ENCODE measurements at places on chromosomes 6 and 20. TPM values are rescaled to one million over a fixed set of nuclear protein-coding genes. Genes with fewer than 3 reads are reported as not detected.

Gene RBPJL
- not detected for total RNA-seq

Gene ARMH2
- total RNA-seq: not detected

Gene THBS2
- 33.4 TPM for total RNA-seq

Gene GSTA2
- total RNA-seq: 0.28 TPM

Gene FKBP1C
- 0.25 TPM for total RNA-seq

- H3K4me1 ChIP-seq: no peaks in the 10 kb centered on the region
- H3K27ac ChIP-seq: no peak overlapping the region
- no peak for DNase-seq
These were observed 395.9 kb downstream of the CDH26 start for GRCh38 chr20:60354024-60354580.

- H3K4me1 ChIP-seq: no peaks in the 10 kb centered on the region
- no peak overlapping the region for H3K27ac ChIP-seq
- no peaks in the 10 kb centered on the region for H3K27me3 ChIP-seq
- H3K4me3 ChIP-seq: no peak overlapping the region
- H3K36me3 ChIP-seq: no peaks in the 10 kb centered on the region
These were observed 3.0 kb upstream of the RBBP8NL start for GRCh38 chr20:62430311-62430853.

DNA sequence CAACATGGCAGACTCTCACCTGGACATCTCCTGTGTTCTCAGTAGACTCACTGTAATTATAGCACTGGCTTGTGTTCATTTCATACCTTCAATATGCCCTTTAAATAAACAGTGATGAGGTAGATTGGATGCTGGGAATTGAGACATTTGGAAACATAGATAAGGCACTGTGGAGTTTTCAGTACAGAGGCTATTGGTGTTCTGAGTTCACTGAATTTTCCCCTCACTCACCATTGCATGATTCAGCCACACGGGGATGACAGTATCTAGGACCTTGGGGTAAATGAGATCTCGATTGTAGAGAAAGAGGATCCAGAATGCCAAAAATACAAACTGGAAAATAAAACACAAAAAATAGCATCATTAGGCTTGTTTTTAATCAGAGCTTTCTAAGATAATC is 12.6 kb downstream of the ADTRP start:
- peaks cover 14% of the 10 kb centered on the region for H3K4me1 ChIP-seq
- no peak overlapping the region for H3K4me3 ChIP-seq
- no peaks in the 10 kb centered on the region for H3K36me3 ChIP-seq
- H3K27ac ChIP-seq: no peak overlapping the region
- H3K27me3 ChIP-seq: no peaks in the 10 kb centered on the region

DNA sequence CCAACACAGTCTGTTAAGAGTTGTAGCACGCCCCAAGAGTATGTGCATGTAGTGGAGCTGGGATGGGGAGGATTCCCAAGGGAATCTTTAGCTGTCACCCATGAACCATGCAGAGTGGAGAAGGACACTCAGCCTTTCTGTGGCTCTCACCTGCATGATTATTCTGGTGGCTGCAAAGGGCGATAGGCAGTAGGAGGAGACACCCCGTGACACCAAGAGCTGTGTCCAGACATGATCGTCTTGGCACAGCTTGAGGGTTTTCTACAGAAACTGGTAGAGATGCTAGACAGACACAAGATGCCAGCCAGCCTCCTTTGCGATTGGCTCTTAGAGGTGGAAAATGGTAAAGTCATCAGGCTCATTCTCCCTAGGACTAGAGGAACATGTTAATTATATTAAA is 3.1 kb upstream of the CSE1L start:
- no peaks in the 10 kb centered on the region for H3K36me3 ChIP-seq
- H3K4me3 ChIP-seq: no peak overlapping the region
- no peak overlapping the region for H3K27ac ChIP-seq
- DNase-seq: no peak
- peaks cover 11% of the 10 kb centered on the region for H3K4me1 ChIP-seq
- H3K27me3 ChIP-seq: no peaks in the 10 kb centered on the region

GRCh38 chr20:38543014-38543906 is 37.7 kb upstream of the ADIG start:
- H3K4me1 ChIP-seq: no peaks in the 10 kb centered on the region
- H3K36me3 ChIP-seq: peaks cover 68% of the 10 kb centered on the region
- H3K4me3 ChIP-seq: no peak overlapping the region
- no peak overlapping the region for H3K27ac ChIP-seq
- no peak for DNase-seq

GRCh38 chr6:154257067-154257466 is 99.5 kb downstream of the IPCEF1 start:
- H3K4me3 ChIP-seq: no peak overlapping the region
- H3K27me3 ChIP-seq: no peaks in the 10 kb centered on the region
- no peaks in the 10 kb centered on the region for H3K36me3 ChIP-seq
- H3K27ac ChIP-seq: no peak overlapping the region
- no peak for DNase-seq
- no peaks in the 10 kb centered on the region for H3K4me1 ChIP-seq

- H3K4me1 ChIP-seq: no peaks in the 10 kb centered on the region
- H3K4me3 ChIP-seq: no peak overlapping the region
- H3K36me3 ChIP-seq: no peaks in the 10 kb centered on the region
- H3K27me3 ChIP-seq: no peaks in the 10 kb centered on the region
- no peak for DNase-seq
- H3K27ac ChIP-seq: no peak overlapping the region
These were observed 792.8 kb upstream of the EYS start for GRCh38 chr6:66499851-66500250.

DNA sequence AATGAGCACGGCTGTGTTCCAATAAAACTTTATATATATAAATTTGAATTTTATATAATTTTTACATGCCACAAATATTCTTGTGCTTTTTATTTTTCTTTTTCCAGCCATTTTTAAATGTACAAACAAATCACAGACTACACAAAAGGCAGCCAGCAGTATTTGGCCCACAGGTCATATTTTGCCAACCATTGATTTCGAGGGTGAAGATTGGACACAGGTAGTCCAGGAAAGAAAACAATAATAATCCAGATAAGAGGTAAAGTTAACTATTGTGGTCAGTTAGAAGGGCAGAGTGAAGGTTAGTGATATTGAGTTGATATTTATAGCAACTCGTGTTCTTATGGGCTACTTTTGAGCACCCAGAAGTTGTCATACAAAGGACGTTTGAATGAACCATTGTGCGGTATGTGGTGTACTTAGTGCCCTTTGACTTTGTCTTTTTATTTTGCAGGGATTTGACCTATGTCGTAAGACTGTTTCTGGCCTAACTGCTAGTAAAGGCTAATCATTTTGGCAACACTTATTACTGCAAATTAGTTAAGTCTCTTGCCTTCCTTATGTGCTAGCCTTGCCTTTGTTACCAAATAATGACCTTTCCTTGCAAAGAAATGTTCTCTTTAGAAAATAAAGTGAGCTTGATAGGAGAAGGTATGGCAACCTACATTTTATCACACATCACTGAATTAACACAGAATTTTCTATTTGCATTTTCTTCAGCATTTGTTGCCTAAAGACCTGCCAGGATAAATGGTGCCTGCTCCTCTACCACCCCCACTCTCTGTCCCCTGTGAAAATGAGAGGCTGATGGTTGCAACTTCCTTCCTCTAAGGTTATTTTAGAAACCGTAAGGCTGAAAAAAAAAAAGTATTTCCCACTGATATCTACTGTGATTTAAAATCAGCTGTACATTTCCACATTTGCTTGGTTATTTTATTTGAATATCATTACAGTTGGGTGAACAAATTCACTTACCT is 493.9 kb upstream of the SOX4 start:
- H3K4me3 ChIP-seq: no peak overlapping the region
- no peaks in the 10 kb centered on the region for H3K36me3 ChIP-seq
- no peaks in the 10 kb centered on the region for H3K27me3 ChIP-seq
- no peak overlapping the region for H3K27ac ChIP-seq
- no peak for DNase-seq
- no peaks in the 10 kb centered on the region for H3K4me1 ChIP-seq

DNA sequence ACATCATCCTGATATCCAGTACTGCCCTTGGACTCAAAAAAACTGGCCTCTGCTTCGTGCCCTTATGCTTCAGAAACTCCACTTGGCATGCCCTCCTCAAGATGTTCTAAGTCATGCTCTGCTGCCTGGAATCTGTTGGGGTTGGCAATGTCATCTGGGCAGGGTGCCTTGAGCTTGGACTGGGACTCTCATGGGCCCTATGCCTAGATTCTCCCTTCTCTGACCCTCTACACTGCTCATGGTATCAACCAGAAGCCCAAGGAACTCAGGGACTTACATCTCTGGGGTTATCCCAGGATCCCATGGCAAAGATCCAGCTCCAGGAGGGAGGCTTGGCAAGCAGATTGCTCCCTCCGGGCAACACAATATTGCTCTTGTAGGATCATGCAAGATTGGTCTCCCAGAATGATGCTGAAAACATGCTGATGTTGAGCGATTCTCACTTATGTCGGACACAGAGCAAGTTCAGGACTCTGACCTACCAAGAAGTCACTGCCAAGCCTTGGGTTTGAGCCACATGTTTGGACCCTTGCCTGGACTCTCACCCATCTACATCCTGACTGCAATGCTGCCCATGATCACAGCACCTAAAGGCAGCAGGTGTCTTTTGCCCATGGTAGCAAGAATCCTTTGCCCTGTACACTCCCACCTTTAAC is 88.8 kb downstream of the ADAT2 start:
- H3K27me3 ChIP-seq: no peaks in the 10 kb centered on the region
- H3K4me3 ChIP-seq: no peak overlapping the region
- no peak overlapping the region for H3K27ac ChIP-seq
- DNase-seq: no peak

DNA sequence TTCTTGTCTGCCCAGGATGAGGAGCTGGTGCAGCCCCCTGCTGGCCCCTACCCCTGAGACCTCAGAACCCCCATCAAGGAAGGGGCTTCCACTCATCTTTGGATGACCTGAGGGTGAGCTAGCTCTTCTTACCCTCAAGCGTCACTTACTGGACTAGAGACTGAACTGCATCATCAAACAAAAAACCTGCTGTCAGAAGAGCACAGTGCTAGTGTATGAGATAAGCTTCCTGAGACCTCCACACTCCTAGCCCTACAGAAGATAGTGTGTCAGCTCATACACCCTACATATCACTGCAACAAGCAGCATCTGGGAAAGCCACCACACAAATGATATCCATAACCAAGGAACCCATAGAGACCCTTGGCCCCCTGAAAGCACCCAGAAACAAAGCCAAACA is 15.0 kb downstream of the SLC22A16 start:
- no peak for DNase-seq
- H3K36me3 ChIP-seq: no peaks in the 10 kb centered on the region
- no peak overlapping the region for H3K27ac ChIP-seq
- H3K4me1 ChIP-seq: no peaks in the 10 kb centered on the region
- no peak overlapping the region for H3K4me3 ChIP-seq

DNA sequence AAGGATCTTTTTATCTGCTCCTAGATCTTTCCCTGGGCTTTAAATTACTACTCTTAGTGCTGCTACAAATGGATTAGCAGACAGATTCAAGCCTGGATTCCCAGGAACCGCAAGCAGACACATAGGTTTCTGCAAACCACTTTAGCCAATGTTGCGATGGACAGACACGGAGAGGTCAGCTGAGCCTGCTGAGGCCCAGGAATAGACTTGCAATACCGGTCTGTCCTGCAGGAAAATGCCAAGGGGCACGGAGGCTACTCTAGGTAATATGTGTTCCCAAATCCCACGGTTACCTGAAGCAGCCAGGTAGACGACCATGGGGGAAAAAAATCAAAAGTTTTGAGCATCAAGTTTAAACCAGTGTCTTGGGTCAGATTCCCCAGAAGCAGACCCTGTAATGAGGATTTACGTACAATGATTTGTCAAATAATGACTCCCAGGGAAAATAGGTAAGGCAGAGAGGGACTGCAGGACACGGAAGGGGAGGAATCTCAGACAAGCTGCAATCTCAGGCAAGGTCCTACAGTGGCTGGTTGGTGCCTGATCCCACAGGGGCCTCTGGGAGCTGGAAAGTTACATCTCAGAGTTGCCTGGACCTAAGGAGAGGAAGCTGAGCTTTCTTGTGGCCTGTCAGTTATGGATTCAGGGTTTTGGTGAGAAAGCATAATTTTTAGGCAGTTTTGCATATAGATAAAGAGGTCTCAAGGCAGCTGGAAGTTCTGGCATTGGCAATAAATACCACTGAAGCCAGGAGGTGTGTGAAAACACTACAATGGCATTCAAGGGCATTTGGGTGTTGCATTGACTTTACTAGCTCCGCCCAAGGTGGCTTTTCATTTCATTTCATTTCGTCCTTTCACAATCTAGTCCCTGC is 12.5 kb downstream of the OTOR start:
- H3K4me3 ChIP-seq: peak overlapping the region; percentile 33
- H3K36me3 ChIP-seq: no peaks in the 10 kb centered on the region
- DNase-seq: no peak

- DNase-seq: no peak
- H3K4me1 ChIP-seq: peaks cover 8% of the 10 kb centered on the region
- no peaks in the 10 kb centered on the region for H3K36me3 ChIP-seq
- no peaks in the 10 kb centered on the region for H3K27me3 ChIP-seq
- H3K4me3 ChIP-seq: no peak overlapping the region
- no peak overlapping the region for H3K27ac ChIP-seq
These were observed 99.3 kb downstream of the RPP40 start for GRCh38 chr6:4904461-4905025.

DNA sequence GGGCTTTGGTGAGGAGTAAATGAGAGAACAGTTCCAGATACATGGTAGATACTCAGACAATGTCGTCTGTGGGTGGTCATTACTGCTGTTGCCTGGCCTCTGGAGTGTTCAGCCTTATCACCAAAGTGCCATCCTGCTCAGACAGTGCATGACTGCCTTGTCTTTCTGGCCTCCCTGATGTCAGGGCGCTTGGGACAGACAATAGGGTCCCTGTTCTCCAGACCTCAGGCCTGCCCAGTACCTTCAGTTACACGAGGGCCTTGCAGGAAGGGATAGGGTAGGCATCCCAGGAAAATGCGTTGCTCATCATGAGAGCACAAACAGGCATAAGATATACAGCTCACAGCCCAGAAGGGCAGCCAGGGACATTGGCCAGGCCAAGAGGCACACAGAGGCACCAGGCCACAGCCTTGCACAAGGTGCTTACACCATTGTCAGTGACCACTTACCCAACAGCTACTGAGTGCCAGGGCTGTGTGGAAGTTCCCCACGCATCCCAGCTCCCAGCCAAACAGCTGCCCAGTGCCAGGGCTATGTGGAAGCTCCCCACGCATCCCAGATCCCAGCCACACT is 27.4 kb downstream of the BPIFB1 start:
- no peak for DNase-seq
- H3K27ac ChIP-seq: no peak overlapping the region
- no peaks in the 10 kb centered on the region for H3K4me1 ChIP-seq
- no peak overlapping the region for H3K4me3 ChIP-seq
- no peaks in the 10 kb centered on the region for H3K36me3 ChIP-seq

GRCh38 chr6:11058406-11058805 is 14.3 kb upstream of the ELOVL2 start:
- no peak overlapping the region for H3K27ac ChIP-seq
- no peaks in the 10 kb centered on the region for H3K4me1 ChIP-seq
- no peaks in the 10 kb centered on the region for H3K27me3 ChIP-seq
- DNase-seq: no peak
- H3K4me3 ChIP-seq: no peak overlapping the region

DNA sequence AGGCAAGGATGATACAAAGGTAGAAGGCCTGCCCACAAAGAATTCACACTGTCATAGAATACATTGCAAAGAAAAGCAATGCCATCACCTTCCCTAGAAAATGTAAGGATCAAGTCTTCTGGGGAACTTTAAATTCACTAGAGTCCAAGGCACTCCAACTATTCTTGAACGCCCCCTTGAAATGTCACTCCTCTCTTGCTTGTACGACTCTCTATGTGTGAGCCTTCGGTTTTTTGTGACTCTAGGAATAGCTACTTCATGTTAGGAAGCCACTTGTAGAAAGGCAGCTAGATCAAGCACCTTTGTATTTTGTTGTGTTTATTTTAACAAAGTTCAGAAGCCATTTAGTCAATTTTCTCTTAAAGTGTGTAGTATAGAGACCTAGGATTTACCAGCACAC is 159.2 kb upstream of the ARID1B start:
- DNase-seq: no peak
- peak overlapping the region; percentile 52 for H3K27ac ChIP-seq
